ENCODE measurements at places on chromosomes 3 and 15.

DNA sequence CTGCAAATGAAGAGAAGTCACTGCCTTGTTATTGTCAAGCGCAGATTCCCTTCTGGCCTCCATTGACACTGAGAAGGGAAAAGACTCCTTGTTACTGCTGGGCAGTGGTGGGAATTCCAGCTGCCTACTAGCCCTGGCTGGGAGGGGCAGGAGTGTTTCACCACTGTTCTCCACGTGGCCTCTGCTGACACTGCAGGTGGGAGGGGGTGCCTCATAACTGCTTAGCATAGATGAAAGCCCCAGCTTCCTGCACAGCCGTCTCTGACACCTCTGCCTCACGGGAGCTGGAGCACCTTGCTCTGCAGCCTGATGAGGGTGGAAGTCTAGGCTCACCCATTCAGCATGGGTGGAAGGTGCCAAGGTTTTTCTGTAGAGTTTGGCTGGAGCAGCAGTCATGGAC, 52.1 kb downstream of the TM2D3 start:
- DNase-seq: no peak

GRCh38 chr3:9201955-9202354, 47.5 kb downstream of the SRGAP3 start:
- no peak for DNase-seq

DNA sequence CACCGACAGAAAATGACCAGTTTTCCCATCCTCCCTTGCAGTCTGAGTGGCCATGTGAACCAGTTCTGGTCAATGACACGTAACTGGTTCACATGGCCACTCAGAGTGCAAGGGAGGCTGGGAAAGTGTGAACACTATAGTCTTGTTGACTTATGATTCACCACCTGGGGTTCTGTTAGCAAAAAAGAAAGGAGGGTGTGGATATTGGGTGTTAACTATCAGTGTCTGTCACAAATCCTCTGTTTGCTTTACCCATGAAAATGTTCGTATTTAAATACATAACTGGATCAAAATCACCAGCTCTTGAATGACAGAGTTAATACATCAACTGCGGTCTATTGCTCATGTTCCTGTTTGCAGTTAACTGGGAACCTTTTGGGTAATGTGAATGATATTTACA, 92.3 kb downstream of the ADAMTSL3 start:
- no peak for DNase-seq

DNA sequence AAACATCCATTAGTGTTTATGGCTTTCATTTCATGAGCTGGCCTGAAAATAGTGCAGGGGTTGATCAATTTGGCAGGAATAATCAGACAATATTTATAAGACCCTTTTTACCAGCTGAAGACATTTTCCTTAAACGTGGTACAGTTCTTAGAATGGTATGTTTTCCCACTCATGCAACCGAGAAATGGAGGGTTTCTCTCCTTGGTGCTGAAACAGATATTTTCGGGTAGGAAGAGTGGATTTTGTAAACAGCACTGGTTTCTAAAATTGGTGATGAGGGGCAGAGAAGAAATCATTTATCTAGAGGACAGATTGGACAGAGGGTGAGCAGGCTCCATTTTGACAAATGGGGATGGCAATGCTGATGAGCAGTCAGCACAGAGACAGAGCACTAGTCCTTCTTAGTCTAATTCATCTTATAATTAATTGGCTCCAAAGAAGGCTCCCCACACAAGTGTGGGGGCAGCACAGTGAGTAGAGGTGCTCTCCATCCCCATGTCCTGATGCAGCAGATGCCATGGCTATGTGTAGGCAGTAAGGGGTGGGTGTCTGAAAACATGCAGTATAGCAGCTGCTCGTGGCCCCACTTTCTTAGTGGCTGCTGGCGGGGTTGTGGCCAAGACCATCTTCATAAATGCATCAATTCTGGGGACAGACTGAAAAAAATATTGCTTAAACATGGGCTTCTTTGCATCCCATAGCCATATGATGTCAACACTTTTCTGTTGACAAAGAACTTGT, 18.1 kb upstream of the SLC7A14 start:
- no peak for DNase-seq

GRCh38 chr3:4799266-4800256, 179.7 kb upstream of the BHLHE40 start:
- no peak for DNase-seq

DNA sequence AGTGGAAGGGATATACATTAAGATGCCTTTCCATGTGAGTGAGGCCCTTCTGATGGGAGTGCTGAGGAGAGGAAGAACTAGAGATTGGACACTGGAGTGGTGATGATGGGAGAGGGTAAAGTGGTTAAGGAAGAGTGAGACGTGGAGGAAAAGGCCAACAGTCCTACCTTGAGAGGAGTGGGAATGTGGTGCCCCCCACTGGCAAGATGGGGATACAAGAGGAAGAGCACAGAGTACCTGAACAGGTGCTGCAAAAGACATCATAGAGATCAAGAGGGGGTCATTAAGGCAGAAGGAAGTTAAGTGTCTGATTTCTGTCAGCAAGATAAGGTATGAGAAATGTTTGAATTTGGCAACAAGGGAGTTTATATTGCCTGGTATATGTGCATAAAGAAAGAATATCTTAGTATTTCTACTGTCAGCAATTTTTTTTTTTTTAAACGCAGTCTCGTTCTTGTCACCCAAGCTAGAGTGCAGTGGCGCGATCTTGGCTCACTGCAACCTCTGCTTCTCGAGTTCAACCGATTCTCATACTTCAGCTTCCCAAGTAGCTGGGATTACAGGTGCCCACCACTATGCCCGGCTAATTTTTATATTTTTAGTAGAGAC, 34.0 kb downstream of the ARIH2 start:
- peak; percentile 69 for DNase-seq

- peak; percentile 35 for DNase-seq
Observed at GRCh38 chr3:71520161-71521020, 63.1 kb downstream of the FOXP1 start.

DNA sequence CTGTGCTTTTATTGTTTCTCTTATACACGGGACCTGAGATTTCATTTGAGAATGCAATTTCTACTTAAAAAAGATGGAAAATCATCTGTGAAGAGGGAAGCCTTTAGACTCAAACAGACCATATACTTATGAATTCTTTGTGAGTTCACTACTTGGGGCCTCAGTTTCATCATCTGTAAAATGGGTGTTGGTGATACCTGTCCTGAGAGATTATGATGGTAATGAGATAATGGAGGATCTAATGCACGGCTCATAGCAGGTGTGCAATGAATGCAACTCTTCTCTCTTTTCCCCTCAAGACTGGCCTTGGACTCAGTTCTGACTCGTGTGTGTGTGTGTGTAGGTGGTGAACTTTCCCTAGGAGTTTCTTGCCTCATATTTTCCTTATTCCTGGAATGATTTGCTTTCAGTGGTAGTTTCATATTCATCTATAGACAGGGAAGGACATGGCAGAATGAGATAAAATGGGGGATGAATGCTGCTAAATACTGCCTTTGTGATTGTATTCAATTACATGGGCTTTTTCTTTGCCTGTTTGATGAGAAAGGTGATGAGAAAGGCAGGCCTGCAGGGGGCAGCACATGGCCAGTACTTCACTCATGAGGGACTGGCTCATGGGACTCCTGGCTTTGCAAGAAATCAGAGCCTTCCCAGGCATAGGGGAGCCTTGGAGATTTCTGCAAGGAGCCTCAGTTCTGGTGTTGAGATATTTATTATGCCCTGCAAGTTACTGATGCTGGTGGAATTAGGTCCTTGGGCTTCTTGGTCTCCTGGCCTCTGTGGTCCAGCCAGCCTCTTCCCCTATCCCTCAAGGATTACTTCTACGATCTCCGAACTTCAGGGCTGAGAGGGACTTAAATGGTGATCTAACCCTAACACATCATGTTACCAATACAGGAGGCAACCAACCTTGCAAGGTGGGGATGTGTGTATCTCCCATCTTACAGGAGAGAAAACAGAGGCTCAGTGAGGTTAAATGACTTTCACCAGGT, 70.7 kb downstream of the RPLP1 start:
- DNase-seq: peak; percentile 82

- DNase-seq: no peak
Observed at GRCh38 chr15:35992791-35993190, 446.8 kb upstream of the DPH6 start.

DNA sequence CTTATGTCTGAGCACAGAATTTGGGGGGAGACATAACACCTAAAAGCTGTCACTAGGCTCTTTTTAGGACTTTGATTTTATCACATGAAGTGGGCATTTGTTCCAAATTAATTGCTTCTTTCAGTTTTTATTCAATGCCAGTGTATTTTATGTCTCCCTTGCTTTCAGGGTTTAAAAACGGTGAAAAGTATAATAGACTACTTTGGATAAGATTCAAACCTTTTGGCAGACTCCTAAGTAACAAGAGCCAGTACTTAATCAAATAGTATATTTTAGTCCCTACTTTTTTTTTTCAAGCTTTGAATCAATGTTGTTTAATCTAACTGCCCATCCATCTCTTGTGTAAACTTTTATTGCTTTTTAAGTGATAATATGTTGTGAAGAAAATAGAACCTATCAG, 847.2 kb upstream of the DPPA4 start:
- no peak for DNase-seq

DNA sequence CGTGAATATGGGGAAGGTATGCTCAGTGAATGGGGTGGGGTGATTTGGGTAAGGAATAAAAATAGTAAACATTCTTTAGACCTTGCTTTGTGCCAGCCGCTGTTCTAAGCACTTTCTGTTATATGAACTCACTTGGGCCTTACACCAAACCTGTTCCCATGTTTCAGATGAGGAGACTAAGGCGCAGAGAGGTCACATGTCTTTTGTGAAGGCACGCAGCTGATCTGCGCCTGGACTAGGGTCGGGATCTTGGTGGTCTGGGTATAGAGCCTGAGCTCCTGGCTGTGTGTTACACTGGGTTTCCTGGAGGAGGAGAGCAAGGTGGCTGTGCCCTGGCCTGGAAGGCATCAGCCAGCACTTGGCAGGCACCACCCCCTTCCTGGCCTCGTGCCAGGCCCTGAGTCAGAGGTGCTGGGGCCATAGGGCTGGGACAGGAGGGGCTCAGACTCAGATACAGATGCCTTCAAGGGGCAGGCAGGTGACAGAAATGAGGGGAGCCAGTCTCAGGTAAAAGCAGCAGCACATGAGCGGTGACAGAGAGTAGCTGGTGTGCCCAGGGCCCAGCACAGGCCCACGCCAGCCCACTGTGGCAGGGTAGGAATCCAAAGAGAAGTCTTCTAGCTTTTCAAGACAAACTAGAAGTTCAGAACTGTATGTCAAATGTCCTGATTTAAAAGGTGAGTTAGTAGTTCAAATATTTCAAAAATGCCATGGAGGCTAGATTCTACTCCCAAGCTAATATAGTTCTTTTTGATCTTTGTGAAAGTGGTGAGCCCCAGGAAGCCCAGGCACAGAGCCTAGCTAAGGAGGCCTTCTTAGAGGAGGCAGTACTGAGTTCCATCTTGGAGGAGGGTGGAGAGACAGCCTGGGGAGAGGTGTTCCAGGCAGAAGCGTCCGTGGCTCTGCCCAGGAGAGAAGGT, 83.1 kb downstream of the DNAJB8 start:
- peak; percentile 61 for DNase-seq

DNA sequence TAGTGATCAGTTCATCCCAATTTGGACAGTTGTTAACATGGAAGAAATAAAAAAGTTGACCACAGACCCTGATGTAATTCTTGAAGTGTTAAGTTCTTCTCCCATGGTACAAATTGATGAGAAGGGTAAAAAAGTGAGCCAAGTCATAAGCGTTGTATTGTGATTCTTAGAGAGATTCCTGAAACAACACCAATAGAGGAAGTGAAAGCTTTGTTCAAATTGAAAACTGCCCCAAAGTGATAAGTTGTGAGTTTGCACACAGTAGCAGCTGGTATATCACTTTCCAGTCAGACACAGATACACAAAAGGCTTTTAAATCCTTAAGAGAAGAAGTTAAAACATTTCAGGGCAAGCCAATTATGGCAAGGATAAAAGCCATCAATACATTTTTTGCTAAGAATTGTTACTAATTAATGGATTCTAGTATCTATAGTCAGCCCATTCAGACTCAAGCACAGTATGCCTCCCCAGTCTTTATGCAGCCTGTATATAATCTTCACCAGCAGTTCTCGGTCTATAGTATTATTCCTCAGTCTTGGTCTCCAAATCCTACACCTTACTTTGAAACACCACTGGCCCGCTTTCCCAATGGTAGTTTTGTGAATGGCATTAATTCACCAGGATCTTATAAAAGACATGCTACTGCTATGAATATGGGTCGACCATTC, 38.2 kb downstream of the CDIN1 start:
- DNase-seq: no peak

DNA sequence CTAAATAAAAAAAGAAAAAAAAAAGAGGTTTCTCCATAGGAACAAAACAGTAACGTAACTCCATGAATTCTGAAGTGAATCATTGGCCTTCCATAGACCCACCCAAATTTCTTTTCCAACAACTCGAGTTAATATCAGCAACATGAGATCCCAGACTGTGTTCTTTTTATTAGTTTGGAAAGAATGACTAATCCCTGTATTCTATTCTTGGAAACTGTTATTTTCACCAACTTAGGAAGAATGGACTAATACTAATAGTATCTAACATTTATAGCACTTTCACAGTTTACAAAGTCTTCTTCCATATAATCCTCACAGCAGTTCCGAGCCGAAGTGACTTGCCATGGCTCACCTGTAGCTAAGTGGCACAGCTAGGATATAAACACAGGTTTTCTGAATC, 72.7 kb upstream of the SLC4A7 start:
- DNase-seq: no peak

DNA sequence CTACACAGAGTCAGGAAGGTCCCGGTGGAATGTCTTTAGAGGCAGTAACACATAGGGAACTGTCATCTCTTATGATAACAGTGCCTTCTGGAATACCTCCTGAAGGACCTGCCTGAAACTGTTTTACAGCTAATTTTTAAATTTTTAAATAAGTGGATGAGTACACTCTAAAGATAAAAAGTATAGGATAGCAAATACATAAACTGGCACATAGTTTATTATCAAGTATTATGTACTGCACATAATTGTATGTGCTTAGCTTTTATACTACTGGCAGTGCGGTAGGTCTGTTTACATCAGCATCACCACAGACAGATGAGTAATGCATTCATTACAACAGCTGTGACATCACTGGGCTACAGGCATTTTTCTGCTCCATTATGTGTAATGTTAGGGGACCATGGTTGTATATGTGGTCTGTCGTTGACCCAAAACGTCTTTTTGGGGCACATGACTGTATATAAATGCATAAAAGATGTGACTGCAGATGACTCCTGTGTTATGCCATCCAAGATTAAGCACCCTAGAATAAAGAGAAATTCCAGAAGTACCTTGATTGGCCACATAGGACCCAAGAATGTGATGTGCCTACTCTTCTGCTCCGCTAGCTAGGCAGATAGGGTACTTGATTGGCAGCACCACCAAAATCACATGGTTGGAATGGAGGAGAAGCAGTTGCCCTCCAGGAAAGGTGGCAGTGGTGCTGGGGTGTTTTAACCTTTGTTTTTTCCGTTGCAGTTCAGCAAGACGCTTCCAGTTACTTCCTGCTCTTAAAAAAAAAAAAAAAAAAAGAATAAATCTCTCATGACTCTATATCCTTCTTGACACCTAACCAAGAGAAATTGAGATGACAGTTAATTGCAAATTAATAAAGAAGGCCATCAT, 3.3 kb downstream of the VPS8 start:
- DNase-seq: peak; percentile 59

GRCh38 chr3:52493232-52494017, 1.7 kb upstream of the STAB1 start:
- no peak for DNase-seq

- peak; percentile 53 for DNase-seq
Observed at GRCh38 chr3:71724584-71725270, 475 bp downstream of the EIF4E3 start.

- DNase-seq: no peak
Observed at GRCh38 chr3:181279239-181279565, 289.7 kb upstream of the DNAJC19 start.
